Kidney (tissue), 22 donors: ENCODE measurements at places on chromosomes 7 and 10. TPM values are rescaled to one million over a fixed set of nuclear protein-coding genes. Genes with fewer than 3 reads are reported as not detected.

DNA sequence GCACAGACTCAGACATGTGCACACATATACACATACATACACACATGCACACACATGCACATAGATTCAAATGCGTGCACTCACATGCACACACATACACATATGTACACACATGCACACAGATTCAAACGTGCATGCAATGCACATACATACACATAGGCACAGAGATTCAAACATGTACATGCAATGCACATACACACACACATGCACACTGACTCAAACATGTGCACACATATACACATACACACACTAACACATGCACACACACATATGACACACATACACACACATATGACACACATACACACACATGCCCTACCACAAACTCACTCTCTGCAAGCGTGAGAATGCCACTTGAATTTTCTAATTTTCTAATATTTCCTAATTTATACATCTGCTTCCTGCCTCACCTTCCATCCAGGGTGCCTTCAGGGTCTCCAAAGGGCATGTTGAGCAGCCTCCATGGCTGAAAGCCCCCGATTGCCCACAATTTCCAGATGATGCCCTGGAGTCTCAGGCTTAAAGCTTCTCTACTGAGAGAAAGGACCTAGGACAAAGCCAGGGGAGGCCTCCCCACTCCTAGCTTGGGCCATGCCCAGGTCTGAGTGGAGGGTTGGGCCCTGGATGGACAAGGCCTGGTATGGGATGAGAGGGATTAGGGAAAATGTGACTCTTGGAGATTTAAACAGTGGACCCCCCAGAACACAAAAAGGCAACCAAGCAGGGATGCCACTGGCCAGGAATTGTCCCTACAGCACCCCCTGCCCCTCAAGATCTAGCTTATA lies 487.1 kb downstream of the TCERG1L start:
- no peak for DNase-seq

GRCh38 chr7:152011860-152012259 lies 13.6 kb upstream of the GALNT11 start:
- no peak for DNase-seq

DNA sequence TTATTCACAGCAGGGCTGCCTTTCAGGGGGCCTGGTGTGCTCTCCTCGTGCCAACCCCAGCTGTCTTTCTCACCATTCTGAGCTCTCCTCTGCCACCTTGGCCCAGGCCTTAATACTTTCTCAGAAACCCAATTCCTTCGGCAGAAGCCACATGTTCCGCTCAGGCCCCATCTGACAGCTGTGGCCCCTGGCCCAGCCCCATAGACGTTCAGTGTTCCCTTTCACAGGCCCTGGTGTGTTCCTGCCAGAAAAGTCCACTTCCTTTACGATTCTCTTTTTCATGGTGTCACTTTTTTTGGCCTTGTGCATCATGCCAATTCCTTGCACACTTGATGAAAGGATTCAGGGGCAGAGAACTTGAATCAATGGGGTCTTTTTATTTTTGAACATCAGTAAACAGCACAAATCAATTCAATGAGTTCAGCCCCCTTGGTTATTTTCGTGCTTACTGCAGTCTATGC lies 15.9 kb upstream of the GPNMB start:
- DNase-seq = no peak

GRCh38 chr10:96309628-96310320 lies 5.5 kb downstream of the DNTT start:
- DNase-seq = no peak

The FGL2 gene
- 27.5 TPM for polyA plus RNA-seq

- no peak for DNase-seq
Measured at GRCh38 chr10:17144757-17145156, 15.1 kb upstream of the CUBN start.

GRCh38 chr10:131111007-131111406 lies 200.5 kb downstream of the TCERG1L start:
- peak; percentile 52 for DNase-seq

DNA sequence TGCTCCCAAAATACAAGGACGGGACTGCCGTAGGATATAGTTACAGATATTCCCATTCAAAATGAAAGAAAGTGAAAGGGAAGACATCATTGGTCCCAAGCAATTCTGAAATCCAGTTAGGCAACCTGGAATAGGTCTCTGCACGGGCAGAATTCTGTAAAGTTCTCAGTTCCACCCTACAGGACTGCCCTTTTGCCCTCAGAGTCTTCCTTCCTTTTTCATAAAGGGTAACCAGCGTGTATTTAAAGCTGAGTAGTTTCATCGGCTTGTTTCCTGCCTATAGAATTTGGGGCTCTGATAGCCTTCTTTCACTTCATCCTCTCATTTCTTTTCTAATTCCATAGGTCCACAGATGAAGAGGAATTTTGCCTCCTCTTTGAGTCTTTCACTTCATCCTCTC lies 20.0 kb downstream of the COPG2 start:
- DNase-seq = no peak

DNA sequence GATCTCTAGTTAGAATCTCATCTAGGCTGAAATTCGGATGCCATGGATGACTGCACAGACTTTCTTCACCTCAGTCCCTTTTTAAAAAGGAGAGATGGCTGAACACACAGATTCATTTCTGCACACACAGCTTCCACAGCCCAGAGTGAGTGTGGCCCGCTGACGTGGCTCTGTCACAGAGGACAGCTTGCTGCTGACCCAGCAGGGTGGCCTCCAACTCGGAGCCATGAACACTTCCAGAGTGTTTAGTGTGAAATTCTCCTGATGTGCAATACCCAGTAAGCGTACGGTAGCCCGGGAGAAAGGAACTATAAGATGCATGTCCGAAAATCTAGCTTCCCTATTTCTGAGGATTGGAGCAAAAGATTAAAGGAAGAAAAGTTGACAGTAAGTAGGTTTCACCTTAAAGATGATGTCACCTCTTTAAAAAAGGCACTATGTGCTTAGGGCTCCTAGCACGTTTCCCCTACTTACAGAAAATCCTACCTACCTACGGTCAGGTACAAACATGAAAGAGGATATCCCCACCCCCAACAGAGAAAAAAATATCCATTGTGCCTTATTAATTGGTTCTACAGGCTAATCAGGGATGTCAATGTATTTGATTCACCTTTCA lies 162.2 kb downstream of the RAPGEF5 start:
- no peak for DNase-seq

The PNLIPRP3 gene
- not detected for polyA plus RNA-seq

- DNase-seq = no peak
Measured at GRCh38 chr10:70753841-70754621, 31.1 kb downstream of the TBATA start.

- no peak for DNase-seq
Measured at GRCh38 chr7:149860821-149861727, 12.7 kb upstream of the ATP6V0E2 start.
